ENCODE measurements at places on chromosomes 7 and 10.

DNA sequence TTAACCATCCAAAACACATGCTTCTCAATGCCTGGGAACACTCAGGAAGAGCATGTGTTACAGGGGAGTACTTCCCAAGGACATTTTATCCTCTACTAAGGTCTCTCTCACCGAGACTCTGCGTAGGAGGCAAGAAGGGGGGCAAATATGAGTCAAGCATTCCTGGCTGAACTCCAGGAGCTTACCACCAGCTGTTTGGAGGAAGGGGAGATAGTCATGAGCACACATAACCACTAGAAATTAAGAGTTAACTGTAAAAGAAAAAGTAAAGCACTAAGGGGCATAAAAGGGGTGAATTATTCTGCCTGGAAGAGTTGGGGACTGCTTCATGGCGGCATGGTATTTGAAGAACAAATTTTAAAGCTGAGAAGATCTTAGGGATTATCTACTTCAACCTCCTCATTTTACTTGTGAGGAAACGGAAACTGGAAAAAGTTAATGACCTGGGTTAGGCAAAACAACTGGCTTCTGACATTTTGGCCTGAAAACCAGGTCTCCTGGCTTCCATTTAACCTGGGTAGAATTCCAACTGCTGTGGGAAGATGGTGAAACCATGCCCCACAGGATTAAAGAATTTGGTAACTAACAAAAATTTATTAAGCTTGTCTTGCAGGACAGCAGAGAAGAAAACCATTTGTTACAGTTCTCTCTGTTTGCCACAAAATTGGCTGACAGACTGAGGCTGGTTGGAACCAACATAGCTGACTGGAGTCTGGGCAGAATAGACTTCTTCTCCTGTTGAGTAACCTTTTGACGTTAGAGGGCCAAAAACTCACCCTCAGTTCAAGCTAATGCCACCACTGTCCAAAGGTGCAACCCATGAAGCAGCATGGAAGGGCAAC, 85.5 kb downstream of the SLC25A13 start:
- DNase-seq, result peak; percentile 9

- DNase-seq, result no peak
Measured at GRCh38 chr10:91196268-91197048, 24.0 kb upstream of the PCGF5 start.

- no peak for DNase-seq
Measured at GRCh38 chr7:36966636-36967035, 242.3 kb upstream of the AOAH start.

DNA sequence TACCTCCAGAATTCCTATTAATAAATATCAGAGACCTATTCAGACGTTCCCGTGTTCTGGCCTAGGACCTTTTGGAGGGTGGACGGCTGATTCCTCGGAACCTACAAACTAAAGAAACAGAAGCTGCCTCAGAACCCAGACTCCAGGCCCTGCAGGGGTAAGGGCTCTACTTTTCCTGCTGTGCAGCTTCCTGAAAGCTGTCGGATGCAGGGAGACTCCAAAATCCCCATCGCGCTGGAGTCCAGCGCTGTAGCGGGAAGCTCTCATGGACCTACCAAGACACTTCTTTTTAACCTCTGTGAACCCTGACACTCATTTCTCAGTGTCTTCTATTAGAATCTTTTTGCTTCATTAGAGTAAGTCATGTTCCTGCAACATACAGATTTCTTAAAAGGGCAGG, 244.5 kb upstream of the PITRM1 start:
- no peak for DNase-seq

- DNase-seq, result no peak
Measured at GRCh38 chr10:104663563-104663962, 22.5 kb downstream of the SORCS3 start.

DNA sequence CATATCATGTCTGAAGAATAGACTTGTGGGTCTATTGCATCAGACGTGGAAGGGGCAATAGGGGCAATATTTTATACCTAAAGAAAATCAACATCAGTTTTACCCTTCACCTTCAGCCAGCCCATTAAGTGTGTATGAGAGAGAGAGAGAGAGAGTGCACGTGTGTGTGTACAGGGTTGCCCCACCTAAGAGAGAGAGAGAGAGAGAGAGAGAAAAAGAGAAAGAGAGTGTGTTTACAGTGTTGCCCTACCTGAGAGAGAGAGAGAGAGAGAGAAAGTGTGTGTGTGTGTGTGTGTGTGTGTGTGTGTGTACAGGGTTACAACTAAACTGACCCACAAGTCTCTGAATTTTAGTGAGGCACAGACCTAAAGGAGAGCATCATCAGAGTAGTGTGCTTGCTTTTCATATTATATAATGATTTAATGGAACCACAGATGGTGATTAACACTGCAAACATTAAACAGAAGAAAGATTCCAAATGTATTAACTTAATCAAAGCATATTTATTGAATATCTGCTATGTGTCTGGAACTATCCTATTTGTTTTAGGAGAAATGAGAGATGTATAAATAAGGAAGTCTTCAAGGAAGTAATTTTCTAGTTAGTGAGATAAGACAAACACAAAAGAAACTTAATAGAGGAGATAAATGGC, 66.8 kb downstream of the CD36 start:
- no peak for DNase-seq

GRCh38 chr7:55520426-55521140, 51.7 kb downstream of the VOPP1 start:
- DNase-seq, result no peak

DNA sequence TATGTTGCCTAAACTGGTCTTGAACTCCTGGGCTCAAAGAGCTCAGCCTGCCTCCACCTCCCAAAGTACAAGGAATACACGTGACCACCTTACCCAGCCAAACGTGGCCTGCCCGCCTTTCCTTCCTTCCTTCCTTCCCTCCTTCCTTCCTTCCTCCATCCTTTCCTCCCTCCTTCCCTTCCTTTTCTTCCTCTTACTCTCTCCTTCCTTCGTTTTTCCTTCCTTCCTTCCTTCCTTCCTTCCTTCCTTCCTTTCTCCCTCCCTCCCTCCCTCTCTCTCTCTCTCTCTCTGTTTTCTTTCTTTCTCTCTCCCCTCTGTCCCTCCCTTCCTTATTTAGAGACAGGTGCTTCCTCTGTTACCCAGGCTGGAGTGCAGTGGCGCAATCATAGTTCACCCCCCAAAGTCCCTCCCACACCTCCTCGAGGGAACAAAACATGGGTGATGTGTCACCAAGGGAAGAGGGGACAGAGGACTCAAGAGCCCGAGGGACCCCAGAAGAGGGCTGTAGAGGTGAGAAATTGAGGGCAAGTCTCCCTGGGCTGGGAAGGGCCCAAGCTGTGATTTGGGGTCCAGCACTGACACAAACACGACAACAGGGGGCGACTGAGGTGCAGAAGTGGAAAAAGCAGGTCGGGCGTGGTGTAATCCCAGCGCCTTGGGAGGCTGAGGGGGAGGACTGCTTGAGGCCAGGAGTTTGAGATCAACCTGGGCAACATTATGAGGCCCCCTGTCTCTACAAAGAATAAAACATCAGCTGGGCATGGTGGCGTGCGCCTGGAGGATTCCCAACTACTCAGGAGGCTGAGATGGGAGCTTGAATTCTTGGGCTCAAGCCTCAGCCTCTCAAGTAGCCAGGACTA, 28.1 kb downstream of the EPHB4 start:
- DNase-seq, result peak; percentile 50

- DNase-seq, result no peak
Measured at GRCh38 chr10:29970576-29970975, 88.8 kb downstream of the JCAD start.

DNA sequence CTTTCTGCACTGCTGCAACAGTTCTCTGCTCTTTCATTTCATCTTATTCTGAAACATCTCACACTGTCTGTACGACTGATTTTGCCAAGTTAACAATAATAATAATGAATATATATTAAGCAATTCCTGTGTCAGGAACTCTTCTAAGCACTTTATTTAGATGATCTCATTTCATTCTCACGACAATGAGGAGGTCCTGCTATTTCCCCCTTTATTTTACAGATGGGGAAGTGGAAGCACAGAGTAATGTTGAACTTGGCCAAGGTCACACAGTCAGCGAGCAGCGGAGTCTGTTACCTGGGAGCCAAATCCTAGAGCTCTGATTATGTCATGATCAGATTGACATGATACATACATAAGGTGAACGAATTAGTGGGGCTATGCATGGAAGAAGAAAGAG, 5.8 kb downstream of the MRC1 start:
- DNase-seq, result no peak

DNA sequence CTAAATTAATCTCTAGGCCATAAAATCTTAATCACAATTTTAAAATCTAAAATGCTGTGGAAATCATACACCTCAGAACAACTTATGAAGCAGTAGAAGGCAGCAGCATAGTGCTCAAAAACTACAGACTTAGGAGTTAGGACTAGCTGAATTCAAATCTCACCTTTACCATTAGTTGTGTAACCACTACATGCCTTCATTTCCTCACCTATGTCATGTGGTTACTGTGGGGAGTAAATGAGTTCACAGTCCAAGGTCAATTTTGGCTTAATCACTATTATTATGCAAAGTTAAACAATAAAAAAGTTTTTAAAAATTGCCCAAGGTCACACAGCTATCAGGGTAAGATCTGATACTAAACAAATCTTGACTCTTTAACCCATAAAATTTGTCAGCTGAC, 37.0 kb downstream of the SNX13 start:
- DNase-seq, result no peak
